Coronary artery (tissue), 2 donors: ENCODE measurements at places on chromosomes 7 and 10.

DNA sequence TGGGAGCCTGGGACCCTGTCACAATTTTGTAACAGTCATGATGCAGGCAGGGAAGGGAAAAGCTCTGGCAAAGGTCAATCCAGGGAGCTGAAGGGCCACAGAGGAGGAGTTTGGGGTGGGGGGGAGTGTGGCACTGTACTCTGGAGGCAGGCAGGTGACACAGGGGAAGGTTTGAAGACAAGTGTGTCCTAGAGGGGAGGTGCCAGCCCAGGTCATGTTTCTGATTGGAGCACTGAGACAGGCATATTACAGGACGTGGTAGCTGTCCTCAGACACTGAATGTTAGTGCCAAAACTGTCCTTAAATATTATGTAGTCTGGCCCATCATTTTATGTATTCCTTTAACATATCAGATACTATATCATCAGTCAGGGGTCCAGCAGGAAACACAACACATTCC, 75.6 kb upstream of the LRRC4 start:
- DNase-seq: no peak

DNA sequence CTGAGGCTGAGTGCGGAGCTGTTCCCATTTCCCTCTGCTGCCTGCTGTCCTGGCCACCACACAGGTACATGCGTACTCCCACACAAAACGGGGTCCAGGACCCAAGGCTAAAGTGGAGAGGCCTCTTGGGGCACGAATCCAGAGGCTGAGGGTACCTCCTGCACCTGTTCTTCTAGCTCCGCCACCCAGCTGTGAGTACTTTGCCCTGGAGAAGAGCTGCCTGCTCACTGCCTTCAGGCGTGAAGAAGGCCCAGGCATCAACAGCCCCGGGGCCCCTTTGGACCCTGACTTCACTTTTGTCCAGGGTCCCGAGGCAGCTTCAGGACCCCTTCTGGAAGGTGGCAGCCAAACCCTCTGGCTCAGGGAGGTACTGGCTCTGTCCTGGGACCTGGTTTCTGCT, 88.6 kb downstream of the HIF1AN start:
- DNase-seq: no peak

DNA sequence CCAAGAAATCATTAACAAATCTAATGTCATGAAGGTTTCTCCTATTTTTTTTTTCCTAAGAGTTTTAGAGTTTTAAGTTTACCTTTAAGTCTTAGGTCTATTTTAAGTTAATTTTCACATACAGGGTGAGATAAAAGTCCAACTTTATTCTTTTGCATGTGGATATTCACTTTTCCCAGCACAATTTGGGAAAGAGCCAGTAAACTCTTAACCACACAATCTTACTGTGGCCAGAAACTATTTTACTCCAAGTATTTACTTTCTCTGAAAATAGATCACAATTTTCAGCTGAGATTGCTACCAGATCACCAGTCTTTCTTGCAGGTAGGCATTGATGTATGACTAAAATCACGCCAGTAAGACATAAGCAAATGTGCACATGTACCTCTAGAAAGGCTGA, 728.5 kb downstream of the TNS3 start:
- DNase-seq: no peak

- DNase-seq: no peak
These were observed 25.7 kb downstream of the NEUROD6 start for GRCh38 chr7:31314781-31315180.

DNA sequence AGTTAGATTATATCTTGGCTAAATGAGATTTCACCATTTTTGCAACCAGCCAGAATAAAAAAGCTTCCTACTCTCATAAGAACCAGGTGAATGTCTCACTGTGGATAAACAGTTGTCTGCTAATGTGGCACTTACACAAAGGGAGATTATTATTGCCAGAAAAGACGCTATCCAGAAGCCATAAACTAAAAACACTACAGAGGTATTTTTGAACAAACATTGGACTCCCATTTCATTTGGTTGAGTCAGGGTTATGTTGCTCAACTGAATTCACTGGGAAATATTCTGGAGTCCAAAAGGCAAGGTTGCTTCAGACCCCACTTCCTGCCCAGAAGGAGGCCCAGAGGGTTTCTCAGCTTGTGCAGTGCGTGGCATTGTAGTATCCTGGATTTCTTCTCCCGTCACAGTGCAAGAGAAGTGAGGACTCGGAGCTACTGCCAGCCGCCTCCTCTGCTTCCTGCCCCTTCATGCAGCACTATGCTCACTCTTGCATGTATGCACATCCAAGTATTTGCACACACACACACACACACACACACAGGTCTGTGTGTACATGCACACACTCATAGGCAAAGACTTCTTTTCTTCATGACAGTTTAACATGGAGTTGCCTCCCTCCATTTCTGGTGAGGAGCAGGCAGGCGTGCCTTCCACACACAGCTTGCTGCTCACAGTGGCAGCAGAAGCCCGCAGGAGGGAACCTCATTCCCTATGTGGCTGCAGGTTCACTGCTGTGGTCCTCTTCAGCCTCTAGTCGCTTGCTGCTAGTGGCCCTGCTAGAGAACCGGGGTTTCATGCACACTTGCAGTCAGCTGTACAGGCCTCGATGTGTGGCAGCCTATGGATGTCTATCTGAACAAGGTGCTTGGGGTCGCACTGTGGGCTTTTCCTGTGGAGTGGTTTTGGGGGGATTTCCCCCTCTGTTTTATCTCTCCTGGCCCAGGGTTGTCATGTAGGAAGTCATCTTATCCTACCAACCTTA, 10.1 kb downstream of the DENND10 start:
- DNase-seq: no peak

DNA sequence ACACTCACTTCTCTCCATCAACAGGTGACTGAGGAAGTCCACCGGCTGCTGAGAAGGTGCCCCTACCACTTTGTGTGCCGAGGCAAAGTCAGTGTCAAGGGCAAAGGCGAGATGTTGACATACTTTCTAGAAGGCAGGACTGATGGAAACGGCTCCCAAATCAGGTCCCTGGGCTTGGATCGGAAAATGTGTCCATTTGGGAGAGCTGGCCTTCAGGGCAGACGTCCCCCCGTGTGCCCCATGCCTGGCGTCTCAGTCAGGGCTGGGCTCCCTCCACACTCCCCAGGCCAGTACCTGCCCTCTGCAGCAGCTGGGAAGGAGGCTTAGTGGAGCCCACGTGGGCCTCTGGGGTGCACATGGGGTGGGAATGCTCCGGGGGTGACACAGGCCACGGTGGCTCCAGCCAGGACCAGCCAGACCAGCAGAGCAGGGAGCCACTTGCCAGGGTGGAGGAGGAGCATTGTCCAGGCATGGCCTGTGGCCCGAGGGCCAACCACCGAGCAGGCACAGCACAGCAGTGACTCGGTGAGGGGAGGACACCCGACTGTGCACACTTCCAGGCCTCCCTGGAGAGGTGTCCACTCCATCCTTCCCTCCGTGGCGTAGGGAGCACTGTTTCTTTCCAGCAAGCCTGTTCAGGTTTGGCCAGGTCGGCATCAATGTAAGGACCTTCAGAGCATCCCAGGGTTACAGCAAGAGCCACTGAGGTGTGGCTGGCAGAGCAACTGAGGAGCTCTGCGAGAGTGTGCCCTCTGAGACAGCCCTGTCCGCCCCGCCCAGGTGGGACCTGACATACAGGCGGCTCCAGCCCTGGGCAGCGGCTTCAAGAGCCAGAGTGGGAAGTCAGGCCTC, 139.7 kb downstream of the ADCY1 start:
- peak; percentile 56 for DNase-seq

DNA sequence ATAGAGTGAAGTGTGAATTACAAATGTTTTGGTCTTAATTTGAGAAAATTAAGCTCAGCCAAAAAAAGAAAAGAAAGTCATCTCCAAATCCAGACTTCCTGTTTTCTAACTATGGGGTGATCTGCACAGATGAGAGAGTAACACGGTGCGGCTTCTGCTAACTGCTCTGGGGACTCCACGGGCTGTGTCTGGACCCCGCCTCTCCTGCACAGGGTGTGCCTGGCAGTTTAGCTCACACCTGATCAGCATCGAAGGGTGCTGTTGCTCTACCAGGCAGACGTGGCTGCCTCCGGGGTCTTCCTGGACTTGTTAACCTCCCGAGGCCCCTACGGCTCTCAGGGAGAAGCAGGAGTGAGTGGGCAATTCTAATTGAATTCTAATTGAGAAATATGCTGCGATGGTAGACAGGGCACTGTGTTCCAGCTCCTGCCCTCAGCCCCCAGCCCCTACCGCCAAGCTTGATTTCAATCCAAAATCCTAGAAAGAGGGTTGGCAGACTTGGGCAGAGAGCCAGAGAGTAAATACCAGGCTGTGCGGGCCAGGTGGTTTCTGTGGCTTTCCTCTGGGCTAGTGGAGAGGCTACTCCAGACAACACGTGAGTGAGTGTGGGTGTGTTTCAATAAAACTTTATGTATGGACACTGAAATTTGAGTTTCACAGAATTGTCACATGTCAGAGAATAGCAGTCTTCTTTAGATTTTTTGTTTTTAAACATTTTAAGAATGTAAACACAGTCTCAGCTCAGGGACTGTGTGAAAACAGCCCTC, 13.4 kb downstream of the SHH start:
- DNase-seq: no peak

DNA sequence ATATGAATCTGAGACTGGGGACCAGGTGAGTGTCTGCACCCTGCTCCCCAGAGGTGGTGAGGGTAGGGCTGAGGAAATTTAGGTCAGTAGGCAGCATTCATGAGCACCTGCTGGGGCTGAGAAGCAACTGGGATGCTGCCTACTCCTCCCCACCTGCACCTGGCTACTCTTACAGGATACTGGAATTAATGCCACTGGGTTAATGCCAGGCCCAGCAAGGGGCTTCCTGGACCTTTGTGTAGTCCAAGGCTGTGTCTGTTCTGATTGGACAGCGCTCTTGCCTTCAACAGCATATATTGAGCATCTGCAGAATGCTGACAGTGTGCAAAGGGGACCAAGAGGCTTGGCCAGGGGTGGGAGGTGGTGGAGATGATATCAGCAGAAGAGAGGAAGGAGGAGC, 32.1 kb downstream of the ADCYAP1R1 start:
- DNase-seq: no peak

DNA sequence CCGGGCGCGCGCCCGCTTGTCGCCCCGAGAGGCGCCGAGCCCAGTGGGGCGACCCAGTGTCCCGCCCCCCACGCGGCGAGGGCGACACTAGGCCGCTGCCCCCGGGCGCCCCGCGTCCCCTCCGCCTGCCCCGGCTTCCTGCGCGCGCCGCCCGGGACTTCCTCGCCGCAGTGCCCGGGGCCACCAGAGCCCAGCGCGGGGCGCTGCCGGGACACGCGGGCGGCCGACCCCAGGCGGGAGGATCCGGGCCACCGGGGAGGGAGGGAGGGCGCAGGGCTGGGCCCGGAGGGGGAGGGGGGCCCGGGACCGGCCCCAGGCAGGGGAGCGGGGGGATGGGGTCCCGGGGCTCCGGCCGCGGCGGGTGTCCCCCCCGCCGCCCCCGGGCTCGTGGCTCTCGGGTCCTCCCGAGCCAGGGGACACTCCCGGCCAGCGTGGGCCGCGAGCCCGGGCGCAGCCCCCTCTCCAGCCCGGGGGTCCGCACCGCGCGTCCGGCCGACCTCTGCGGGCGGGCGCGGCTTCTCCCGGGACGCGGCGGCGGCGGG, 435 bp upstream of the PWWP2B start:
- DNase-seq: no peak

DNA sequence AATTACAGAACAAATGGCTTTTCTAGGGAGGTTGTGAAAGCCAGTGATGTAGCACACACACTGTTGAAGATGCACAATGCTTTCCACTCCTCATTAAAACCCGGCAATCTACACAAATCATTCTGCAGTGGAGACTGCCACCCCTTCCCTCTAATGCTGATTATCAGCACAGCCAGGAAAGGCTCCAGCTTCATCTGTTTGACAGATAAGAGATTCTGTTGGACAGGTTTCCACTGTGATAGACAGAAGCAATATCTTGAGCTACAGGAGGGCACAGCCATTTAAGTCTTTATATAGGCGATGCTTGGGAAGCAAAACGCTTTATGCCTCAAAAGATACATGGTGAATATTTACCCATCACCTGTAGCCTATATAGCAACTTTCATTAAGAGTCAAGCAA, 555.6 kb downstream of the GLRX3 start:
- no peak for DNase-seq

- DNase-seq: no peak
These were observed 909.3 kb upstream of the GHITM start for GRCh38 chr10:83229991-83230390.

- DNase-seq: no peak
These were observed 7.8 kb upstream of the GLI3 start for GRCh38 chr7:42244828-42245227.

DNA sequence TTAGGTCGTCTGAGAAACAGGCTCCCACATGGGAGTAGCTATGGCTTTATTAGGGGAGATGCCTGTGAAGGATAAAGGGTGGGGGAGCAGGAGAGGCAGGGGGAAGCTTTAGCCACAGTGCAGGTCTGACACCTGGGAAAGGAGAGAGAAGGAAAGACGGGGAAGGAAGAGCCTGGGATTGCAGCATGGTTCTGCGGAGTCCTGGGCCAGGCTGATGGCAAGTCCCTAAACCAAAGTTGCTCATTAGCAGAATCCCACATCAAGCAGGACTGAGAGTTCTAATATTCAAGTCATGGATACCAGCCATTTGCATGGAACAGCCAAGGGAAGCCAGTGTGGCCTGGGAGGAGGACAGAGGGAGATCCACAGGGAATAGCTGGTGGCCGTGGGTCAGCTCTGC, 414.8 kb downstream of the RPS24 start:
- DNase-seq: peak; percentile 55

- DNase-seq: no peak
These were observed 22.5 kb downstream of the IL2RA start for GRCh38 chr10:6039711-6040110.

DNA sequence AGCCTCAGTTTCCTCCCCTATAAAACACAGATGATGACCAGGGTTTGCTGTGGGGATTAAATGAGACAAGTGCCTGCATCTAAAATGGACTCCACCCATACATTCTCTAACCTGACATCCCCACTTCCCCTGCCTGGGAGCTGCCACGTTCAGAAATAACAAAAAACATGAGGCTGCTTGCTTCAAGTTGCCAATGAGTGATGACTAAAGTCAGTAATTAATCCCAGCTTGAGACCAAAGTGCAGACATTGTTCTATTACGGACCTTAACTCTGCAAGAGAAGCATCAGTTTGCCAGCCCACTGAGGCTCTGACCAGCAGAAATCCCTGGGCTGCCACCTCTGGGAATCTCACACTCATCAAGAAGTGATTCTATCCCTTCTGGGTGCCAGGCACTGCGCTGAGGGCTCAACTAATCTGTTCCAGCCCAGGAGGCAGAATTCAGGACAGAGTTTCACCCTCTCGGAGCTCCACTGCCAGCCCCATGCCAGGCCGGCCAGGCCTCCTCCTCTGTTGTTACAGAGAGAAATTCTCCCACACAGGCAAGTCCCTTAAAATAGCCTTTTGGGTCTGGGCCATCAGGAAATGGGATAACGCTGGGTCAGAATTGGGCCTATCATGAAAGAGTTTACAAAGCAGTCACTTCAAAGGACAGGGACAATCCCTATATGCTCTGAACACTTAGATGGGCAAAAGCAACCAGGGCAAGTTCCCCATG, 11.4 kb downstream of the SH3PXD2A start:
- peak; percentile 82 for DNase-seq

- peak; percentile 67 for DNase-seq
These were observed 113.5 kb downstream of the SORBS1 start for GRCh38 chr10:95447685-95448084.

DNA sequence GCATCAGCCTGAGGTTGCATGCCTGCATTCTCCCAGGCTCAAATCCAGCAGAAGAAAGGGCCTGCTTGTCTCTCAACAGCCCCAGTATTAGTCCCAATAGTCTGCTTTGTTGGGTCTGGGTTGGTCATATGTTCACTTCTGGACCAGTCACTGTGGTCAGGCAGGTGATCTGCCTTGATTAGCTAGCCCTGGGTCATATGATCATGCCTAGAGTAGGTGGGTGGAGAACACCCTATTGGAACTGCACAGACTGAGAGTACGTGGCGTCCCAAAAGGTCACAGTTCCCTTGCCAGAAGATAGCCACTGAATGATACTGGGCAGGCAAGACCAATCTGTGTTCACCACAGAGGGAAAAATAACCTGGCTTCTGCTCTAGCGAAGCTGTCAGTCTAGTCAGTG, 80.1 kb downstream of the SH2D4B start:
- DNase-seq: no peak
